ENCODE measurements at places on chromosomes 5 and 9.

- no peak for DNase-seq
Observed at GRCh38 chr9:111051400-111051799, 13.1 kb upstream of the LPAR1 start.

DNA sequence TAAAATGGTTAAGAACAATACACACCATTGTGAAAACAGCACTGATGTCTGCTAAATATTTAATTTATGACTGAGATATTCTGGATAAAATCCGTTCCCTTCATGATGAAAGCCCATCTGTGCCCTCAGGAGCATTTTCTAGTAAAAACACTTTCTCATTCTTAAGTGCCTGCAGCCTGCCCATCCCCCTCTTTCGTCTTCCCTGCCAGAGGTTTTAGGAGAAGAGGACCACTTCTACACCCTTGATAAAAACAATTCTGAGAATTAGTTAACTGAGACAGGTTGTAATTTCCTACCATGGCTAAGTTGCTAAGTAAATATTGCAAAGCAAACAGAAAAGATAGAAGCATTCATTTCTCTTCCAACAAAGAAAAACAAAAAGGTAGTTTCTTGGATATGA lies 272.6 kb downstream of the ATPSCKMT start:
- no peak for DNase-seq

DNA sequence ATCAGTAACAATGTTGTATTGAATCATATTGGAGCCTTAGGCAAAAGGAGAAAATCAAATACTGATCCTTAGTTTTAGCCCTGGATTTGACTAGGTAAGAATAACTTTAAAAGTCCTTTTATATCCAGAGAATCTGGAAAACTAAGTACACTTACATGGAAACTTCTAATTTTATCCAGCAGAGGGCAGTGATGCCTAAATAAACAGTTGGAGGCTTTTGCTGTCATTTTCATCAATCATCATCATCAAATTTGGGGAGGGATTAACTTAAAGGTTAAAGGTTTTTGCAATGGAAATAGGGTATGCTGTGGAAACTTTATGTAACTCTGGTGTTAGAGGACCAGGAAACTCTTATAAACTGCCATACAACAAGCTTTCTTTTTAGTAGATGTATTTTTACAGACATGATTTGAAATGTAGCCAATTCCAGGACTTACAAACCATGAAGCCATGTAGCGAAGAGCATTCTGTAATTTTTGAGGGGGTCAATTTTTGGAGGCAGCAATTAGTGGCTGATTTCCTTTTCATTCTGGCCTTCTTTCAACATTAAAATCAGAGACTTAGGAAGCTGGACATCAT lies 112.7 kb downstream of the OSTF1 start:
- peak; percentile 59 for DNase-seq

GRCh38 chr5:153700940-153701339 lies 210.5 kb downstream of the GRIA1 start:
- no peak for DNase-seq

GRCh38 chr5:69516769-69517168 lies 24.2 kb downstream of the OCLN start:
- no peak for DNase-seq

DNA sequence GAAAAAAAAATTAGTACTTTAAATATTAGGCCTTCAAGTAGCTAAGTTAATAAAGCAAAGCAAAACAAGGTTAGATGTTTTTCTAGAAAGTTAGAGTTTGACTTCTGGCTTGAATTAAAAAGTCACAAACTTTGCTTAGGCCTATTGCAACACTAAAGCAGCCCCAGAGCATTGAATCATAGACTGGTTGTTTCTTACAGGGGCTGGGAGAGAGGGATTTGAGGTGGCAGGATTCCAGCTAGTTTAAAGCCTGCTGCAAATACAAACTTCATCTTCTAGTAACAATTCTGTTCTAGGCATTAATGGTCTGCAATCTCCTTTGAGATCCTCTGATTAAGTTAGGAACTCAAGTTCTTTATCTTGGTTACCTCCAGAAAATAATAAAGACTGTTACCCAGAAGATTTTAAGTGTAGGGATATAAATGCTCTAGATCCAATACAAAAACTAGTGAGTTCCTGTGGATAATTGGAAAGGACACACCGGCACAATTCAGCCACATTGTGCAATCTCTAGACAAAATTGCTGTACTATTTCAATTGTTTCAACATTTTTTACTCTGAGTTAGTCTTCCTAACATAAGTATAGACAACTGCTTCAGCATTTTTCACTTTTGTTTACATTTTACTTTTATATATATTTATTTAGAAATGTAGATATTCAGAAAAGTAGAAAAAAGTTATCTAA lies 12.6 kb downstream of the OR13C5 start:
- DNase-seq = no peak

- DNase-seq = no peak
Observed at GRCh38 chr5:6615034-6615815, 17.6 kb downstream of the NSUN2 start.

DNA sequence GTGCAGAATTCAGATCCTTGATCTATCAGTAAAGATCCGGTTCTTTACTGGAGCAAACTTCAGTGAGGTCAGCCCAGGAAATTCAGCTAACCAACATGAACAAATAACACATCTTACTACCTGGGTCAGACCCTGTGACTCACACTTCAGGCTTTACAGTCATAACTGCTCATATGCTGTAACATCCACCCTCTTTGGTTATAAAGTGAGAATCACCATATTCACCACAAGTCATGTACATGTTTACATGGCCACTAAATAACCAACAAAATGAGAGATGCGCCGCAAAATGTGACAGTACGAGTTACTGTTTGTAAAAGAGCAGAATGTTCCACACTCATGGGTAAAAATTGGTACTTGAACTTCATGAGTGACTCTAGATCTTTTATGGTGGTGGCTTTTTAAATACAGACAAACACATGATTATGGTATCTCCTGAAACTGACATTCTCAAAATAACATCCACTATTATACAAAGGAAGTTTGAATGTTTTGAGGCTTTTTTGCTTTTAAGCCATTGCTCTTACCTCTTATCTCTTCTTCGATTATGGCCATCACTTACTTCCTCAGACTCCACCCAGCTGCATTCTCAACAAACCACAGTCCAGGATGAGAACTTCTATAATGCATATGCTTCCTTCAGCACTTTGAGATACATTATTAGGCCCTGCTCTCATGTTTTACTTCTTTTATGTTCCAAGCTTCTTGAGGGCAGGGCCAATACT lies 516.6 kb downstream of the RAB3C start:
- DNase-seq = peak; percentile 83

GRCh38 chr5:142585451-142585850 lies 100.4 kb downstream of the FGF1 start:
- no peak for DNase-seq

- no peak for DNase-seq
Observed at GRCh38 chr5:179771311-179771895, 22.4 kb upstream of the LTC4S start.

DNA sequence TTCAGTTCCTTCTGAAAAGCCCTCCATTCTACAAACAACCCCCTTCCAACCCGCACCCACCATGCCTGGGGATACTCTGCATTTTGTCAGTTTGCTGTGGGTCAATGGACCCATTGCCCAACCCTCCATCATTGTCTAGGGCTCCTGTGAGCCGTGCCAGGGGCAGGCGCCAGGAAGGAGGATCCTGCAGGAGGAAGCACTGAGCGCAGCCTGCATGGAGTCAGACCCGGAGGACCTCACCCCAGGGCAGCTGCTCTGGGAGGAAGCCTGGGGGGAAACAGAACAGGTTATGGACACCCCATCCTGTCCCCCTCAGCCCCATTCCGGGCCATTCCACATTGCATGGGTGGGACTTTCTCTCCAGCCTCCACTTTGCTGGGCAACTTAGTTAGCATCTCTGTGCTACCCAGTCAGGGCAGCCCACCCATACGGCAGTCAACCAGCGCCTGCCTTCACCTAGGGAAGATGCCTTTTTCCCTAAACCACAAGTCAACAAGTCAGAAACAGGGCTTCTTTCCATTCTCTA lies 48.6 kb upstream of the VDAC1 start:
- DNase-seq = no peak

GRCh38 chr9:14383294-14383693 lies 69.4 kb upstream of the NFIB start:
- no peak for DNase-seq

- DNase-seq = no peak
Observed at GRCh38 chr9:36731068-36731956, 158.6 kb downstream of the MELK start.

DNA sequence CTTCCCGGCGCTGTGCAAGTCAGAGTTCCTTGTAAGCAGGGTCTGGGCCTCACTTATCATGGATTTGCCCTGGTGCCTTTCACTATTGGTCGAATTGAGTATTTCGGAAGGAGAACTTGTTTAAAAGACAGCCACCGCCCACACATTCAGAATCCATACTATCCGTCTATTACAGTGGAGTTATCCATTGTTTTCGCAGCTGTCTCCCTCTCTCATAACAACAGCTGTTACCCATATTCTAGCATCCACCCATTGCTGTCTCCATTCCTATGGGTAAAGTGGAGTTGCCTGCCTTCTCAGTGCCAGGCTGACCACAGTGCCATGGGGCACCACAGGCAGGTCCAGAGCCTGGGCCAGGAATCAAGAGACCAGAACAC lies 20.2 kb downstream of the FAXDC2 start:
- DNase-seq = no peak

GRCh38 chr9:28820741-28821140 lies 1247.5 kb upstream of the C9orf72 start:
- DNase-seq = no peak

DNA sequence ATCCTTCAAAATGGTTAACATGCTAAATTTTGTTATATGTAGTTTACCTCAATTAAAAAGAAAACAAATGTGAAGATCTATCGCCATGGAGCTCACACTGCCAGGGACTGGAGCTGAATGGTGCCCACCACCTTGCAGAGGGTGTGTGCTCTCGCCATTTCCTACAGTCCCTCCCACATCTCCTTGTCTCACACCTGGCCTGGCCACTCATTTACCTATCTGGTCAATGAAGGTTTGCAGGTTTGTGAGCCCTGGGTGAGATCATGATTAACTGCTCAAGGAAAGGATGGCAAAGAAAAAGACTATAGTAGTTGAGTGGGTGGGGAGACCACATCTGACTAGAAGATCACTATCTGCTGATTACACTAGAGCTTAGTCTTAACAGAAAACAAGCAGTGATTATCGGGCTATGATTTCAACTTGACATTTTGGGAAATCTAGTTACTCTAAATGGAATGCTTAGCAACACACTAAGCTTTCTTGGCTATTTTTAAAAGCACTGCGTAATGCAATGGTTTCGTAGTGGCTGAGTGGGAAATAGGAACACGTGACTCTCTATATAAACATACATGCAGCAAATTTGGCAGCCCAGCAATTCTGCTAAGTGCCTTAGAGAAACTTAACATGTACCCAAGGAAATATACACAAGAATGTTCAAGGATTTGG lies 27.3 kb downstream of the PUM3 start:
- no peak for DNase-seq

DNA sequence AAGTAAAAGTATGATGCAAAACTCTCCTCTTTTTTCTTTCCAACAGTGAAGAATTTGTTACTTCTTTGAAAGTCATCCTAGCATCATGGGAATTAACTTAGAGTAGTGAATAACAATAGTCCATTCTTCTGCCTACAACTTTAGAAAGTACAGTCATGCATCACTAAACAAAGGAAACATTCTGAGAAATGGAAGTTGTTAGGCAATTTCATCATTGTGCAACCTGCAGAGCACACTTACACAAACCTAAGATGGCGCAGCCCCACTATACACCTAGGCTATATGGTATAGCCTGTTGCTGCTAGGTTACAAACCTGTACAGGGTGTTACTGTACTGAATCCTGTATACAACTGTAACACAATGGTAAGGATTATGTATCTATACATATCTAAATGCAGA lies 1209.3 kb upstream of the C9orf72 start:
- no peak for DNase-seq

GRCh38 chr5:29963956-29964355 lies 1229.5 kb upstream of the CDH6 start:
- no peak for DNase-seq

- no peak for DNase-seq
Observed at GRCh38 chr9:133528876-133529241, 4.1 kb upstream of the MYMK start.

DNA sequence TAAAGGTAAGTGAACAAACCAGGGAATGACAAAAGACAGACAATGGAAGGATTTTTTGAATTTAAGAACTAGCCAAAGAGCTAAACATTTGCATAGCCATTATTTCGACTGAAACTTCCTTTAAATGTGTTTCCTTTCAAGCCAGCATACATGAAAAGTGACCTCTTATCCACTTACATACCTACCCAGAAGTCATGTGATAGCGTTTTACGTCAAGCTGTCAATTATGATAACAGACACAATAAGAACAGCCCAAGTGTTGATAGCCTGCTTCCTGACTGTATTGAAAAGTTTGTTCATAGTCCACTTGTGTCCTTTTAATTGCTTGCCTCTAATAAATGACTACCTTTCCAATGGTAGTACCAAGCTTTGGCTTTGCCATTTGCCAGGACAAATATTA lies 206.0 kb downstream of the NFIB start:
- DNase-seq = no peak

- no peak for DNase-seq
Observed at GRCh38 chr5:68744206-68744605, 349.6 kb upstream of the SLC30A5 start.

DNA sequence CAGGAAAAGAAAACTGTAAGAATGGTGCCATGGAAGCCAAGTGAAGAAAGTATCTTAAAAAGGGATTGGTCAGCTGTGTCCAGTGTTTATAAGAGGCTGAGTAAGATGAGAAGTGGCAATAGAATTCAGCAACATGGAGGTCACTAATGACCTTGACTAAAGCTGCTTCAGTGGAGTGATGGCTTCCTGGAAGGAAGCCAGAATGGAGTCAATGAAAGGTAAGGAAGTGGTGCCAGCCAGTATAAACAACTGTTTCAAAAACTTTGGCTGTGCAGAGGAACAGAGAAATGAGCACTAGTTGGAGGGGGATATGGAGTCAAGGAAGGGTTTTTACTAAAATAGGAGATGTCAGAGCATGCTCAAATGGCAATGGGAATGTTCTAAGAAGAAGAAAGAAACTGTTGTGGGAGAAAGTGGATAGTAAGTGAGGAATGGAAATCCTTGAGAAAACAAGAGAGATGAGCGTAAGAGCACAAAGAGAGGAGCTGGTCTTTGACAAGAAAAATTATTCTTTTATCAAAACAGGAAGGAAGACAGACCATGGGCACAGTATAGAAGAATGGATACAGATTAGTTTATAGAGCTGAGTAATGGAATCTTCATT lies 11.1 kb upstream of the NRG2 start:
- DNase-seq = no peak

- DNase-seq = no peak
Observed at GRCh38 chr5:136104306-136104965, 28.2 kb upstream of the SMAD5 start.

- no peak for DNase-seq
Observed at GRCh38 chr9:136578626-136578914, 32.7 kb upstream of the NOTCH1 start.

GRCh38 chr5:43514471-43514815 lies 505 bp downstream of the C5orf34 start:
- no peak for DNase-seq

DNA sequence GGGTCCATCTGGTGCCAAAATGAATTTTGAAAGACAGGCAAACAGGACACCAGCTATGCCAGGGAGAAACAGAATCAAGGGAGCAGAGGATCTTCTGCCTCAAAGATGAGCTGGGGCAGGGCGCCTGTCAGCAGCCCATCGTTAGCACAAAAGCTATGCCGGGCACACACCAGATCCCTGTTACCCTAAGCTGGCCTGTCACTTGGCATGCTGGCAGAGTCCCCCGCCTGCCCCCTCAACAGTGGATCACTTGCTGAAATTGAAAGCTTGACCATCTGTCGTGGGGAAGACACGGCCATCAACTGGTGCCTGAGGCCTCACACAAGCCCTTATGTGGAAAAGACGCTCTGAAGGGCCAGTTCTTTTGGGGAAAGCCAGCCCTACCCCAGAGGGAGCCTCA lies 256.4 kb downstream of the EBF1 start:
- DNase-seq = no peak

Measured in CD4-positive, alpha-beta T cell treated with Interleukin-4 for 4 hours (primary cell).